ENCODE measurements at places on chromosomes 7 and 10.

- no peak for ATAC-seq
These were observed 228.4 kb downstream of the PLXNA4 start for GRCh38 chr7:132347858-132348257.

- ATAC-seq, result no peak
These were observed 348.6 kb upstream of the ZNF32 start for GRCh38 chr10:43997330-43997729.

DNA sequence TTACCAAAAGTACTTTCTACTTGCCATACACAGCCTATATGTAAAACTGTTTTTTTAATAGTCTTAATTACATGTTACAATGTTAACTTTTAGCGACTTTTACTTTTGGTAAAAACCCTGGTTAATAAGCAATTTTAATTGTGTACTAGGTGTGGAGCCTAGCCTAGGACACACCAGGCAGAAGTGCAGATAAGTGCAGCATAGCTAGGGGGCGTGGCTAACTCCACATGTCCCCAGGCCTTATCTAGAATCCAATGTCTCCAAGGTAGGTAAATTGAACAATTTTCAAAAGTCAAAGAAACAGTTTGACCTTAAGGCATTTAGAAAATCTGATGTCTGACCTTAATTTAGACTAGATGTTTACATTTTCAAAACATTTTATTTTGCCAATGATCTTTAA lies 858.7 kb downstream of the CCSER2 start:
- ATAC-seq, result no peak

GRCh38 chr7:25775999-25776743 lies 375.8 kb upstream of the NFE2L3 start:
- no peak for ATAC-seq

DNA sequence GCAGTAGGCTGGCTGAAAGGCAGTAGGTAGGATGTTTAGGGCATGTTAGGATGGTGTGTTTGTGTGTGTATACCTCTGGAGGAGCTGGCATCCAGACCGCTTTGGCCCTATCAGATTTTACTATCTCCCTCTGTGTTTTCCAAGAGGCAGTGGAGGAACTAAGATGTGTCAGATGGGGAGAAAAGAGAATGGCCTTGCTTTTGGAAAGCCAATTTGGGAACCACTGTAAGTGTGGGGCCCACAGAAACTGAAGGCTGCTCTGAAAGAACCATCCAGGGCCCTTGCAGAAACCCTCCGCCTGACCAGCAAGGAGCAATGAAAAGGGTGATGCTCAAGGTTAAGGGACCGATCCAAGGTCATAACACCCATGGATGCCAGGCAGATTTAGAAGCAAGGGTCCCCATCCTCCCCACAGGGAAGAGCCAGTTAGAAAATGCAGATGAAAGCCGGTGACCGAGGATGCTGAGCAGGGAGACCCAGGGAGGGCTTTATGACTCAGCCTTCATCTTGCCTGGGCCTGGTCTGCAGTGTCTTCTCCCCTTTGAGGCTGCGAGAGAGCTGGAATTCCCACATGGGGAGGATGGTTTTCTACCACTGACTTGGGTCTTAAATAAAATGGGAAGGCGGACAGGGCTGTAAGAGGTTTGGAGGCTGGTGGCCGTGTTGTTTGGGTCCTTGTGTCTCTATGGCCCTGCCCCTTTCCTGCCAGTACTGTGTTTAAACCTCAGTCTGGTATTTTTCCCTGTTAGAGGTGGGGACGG lies 275.8 kb downstream of the LRMDA start:
- ATAC-seq, result no peak
